ENCODE measurements at places on chromosomes 7 and 10.
A peak's percentile ranks its signal among the peaks of the same experiment; 100 is the strongest.

GRCh38 chr7:28771906-28772622, 186.1 kb downstream of the TRIL start:
- DNase-seq = no peak

DNA sequence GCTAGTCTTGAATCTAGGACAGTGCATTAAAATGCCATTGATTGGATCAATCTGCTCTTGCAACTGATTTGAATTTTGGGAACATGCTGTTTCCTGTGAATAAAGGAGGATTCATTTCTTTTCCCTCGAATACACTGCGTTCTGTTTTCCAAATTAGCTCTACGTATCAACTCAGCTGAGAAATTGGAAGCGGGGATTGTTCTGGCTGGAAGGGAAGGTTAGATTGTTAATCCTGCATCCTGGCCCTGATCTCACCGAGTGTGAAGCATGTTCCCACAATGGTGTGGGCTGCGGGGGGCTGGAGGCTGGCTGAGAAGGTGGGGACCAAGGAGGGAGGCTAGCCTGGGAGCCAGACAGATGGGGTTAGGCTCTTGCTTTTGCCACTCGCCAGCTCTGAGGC, 17.6 kb downstream of the HTRA1 start:
- DNase-seq = no peak

DNA sequence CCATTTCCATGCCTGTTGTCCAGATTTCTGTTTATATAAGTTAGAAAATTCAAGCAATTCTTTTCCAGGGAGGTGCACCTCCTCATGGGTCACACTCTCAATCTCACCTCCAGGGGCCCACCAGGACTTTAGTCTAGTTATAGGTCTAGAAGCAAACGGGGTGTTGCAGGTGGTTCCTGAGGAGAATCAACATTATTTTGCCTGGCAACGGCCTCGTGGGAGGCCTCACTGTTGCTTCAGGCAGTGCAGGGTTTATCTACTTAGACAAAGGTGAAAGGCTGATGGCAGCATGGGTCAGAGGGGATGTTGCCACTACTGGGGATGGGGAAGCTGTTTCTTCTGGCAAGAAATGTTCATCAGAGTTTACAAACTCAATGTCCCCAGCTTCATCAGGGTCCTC, 56.7 kb upstream of the LRRC18 start:
- DNase-seq = no peak

- DNase-seq = no peak
Observed at GRCh38 chr7:102832674-102833073, 80.1 kb upstream of the LRRC17 start.

- DNase-seq = no peak
Observed at GRCh38 chr7:39979406-39980073, 29.5 kb downstream of the CDK13 start.

DNA sequence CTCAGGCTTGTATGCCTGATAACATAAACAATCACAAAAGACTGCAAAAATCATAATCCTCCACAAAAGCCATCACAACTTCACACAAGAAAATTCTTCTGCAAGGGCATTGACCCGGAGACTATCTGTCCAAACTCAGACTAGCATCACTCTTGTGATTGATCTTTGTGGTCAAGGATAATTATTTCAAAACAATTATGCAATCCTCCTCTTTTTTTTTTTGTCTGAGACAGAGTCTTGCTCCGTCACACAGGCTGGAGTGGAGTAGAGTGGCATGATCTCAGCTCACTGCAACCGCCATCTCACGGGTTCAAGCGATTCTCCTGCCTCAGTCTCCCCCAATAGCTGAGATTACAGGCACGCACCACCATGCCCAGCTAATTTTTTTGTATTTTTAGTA, 22.2 kb downstream of the CDNF start:
- no peak for DNase-seq

- DNase-seq = no peak
Observed at GRCh38 chr7:5177060-5177459, 13.0 kb upstream of the WIPI2 start.

- no peak for DNase-seq
Observed at GRCh38 chr10:380313-380940, 245.2 kb downstream of the ZMYND11 start.

DNA sequence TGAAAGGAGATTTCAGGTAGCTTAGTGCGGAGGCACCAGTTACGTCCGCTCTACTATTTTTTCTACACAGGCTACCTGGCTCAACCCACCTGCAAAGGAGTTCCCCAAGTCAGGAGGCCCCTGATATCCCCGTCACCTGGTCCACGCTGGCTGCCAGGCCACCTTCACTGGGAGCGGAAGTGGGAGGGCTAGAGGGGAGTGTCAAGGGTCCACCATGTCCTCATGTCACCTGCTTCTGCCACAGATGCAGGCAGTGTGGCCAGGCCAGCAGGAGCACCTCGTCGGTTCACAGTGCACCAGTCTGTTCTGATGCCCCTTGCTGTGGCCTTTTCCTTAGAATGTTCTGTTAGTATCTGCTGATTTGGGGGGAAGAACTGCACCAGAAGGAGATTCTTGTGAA, 16.9 kb downstream of the NOM1 start:
- DNase-seq = no peak

DNA sequence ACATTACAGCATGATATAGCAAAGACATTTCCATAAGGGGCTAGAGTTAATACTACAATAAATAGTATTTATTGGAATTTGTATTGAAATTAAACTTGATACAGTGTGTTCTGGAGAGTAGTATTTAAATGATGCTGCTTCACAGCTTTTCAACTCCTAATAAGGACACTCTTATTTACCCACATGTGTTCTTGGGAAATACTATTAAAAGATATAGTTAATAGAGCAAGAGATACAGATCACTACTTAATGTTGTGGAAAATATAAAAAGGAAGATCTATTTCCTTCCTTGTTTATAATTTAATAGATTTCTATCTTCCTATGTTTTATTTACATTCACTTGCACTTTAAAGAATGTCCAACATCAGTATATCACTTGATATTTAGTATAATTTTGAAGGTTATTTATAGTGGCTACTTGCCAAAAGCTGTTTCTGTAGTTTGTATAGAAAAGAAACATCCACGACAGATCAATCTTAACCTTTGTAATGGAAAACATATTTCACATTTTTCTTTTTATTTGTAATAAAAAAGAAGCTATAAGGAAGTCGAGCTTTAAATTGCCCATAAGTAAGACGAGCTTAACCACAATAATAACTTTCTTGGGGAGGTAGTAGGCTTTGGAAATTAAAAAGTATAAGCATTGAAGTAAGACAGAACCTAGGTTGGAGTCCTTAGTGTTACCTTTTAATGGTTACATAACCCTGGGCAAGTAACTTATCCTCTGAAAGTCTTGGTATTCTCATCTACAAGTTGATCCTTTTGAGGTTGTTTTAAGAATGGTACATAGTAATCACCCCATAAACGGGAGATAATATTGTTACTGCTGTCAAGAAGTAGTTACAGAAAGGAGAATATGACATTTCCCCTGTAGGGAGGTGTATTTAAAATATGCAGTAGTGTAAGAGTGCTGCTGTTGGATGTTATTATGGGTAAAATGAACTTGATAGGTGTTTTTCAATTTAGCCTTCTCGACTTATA, 32.8 kb downstream of the CPED1 start:
- no peak for DNase-seq

DNA sequence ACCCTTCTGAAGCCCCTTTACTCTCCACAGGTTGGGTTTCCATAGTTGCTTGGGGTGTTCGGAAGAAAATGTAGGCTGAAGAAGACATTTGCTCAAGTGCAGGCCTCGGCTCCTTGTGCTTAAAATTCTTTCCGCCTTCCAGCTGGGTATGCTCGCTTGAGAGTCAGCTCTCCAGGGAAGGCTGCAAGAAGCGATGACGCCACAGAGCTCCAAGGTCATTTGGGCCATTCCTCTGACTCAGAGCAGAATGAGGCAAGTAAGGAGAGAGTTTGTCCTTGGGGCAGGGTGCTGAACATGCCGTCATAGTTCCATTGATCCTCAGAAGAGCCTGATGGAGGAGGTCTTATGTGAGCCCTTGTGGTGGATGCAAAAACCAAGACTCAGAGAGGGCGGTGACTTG, 27.4 kb upstream of the HSPA12A start:
- no peak for DNase-seq

- DNase-seq = no peak
Observed at GRCh38 chr7:53205006-53205405, 169.6 kb downstream of the POM121L12 start.

DNA sequence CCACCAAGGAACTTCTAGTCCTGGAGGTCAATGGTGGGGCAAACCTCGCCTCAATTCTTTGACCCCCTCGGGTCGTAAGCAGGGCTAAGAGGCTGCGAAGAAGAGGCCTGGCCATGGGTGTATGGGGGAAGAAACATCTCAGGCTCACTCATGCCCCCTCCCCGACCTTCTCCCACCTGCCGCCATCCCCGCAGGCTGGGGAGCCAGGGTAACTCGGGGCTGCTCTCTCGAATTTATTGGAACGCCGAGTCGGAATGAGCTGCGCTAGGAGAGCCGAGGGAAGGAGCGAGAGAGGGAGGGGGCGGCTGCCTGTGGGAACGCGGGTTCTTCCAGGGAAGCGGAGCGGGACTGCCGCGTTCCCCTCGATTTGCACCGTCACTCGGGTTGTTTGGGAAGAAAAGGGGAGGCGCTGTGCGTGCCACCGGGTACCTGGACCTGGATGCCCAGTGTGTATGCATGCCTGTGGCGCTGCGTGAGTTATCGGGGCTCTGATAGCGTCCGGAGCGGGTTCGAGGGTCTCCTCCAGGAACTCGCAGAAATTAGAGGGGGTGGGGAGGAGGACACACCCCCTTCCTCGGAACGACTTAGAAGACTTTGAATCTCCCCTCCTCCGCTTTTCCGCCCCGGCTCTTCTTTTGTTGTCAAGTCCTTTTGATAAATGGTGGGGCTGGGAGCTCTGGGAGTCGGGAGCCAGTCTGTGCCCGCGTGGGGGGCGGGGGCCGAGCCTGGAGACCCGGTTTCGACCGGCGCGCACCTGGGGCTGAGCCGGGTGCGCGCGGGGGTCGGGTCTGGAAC, 1.8 kb upstream of the ZNF503 start:
- no peak for DNase-seq

GRCh38 chr7:33869176-33869575, 36.2 kb upstream of the BMPER start:
- no peak for DNase-seq

- no peak for DNase-seq
Observed at GRCh38 chr10:94186722-94187121, 176.0 kb downstream of the NOC3L start.

- DNase-seq = no peak
Observed at GRCh38 chr7:125436220-125436619, 506.6 kb upstream of the POT1 start.

DNA sequence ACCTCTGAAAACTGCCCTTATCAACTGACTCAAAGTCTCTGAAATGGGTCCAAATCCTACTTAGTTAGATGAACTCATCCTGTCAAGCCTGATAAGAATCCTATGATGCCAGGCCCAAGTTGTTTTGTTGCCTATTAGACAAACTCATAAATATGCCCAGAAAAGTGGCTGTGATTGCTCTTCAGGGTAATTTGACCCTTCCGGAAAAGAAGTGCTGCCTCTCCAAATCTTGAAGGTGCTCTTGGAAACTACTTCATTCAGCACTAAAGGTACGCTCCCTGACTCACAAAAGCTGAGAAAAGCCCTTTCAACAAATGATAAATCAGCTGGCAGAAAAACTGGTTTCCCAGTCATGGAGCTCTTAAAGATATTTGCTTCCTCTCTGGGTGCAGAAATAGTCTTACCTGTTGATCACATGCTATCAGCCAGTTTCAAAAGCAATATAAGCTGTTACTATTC, 6.7 kb downstream of the IFIT5 start:
- DNase-seq = no peak

GRCh38 chr10:33237736-33238624, 96.5 kb downstream of the NRP1 start:
- no peak for DNase-seq

GRCh38 chr7:4174451-4174850, 507.6 kb upstream of the FOXK1 start:
- DNase-seq = peak; percentile 30

- DNase-seq = peak; percentile 54
Observed at GRCh38 chr10:52437205-52437646, 123.1 kb downstream of the DKK1 start.

DNA sequence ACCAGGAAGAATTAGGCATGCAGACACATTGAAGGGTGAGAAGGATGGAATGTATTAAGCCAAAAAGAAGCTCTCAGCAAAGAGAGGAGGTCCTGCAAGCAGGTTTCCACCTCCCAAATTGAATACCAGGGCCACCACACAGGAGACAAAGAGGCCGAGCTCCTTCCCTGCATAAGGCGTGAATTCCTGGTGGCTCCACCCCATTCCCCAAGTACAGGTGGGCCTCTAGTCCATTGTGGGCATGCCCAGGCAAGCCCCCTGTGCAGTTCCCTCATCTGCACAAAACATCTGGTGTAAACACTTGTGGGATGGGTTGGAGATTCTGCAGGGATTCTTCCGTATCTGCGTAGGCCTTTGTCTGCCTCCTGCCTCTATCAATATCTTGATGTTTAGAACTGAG, 817.5 kb downstream of the NRG3 start:
- DNase-seq = no peak

- DNase-seq = peak; percentile 13
Observed at GRCh38 chr7:49443515-49443914, 329.9 kb upstream of the VWC2 start.

- no peak for DNase-seq
Observed at GRCh38 chr7:133539016-133539415, 286.1 kb downstream of the EXOC4 start.

DNA sequence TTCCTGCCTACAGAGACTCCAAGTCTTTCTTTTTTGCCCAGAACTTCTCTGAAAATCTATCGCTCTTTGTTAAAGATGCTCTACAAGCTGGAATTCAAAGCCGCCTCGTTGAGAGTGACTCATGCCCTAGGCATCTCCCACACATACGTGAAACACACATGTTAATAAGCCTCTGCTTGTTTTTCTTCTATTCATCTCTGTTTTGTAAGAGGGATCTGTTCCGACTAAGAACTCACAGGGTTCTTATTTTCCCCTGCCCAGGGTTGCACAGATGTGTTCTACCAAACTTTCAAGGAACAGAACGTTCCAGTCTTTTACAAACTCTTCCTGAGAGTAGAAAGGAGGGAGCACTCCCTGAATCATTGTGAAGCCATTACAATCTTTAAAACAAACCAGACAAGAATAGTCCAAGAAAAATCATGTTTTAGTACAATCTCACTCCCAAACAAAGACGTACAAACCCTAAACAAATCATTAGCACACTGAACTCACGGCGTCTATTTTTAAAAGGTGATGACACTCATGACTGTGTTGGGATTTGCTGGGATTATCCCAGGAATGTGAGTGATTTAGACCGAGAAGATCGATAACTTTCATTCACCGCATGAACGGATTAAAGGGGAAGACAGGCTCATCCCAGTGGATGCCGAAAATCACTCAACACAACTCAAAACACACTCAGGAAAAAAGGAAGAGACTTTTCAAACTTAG, 55.3 kb upstream of the INPP5A start:
- DNase-seq = no peak

- no peak for DNase-seq
Observed at GRCh38 chr10:129594811-129595210, 127.8 kb downstream of the MGMT start.

DNA sequence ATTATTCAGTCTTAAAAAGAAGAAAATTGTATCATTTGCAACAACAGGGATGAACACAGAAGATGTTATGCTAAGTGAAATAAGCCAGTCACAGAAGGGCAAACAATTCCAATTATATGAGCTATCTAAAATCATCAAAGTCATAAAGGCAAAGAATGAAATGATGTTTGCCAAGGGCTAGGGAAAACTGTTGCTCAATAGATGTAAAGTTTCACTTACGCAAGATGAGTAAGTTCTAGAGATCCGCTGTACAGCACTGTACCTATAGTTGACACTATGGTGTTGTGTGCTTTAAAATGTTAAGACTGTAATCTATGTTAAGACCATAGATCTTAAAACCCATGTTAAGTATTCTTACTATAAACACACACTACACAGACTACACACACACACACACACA, 904.6 kb upstream of the LRRN3 start:
- DNase-seq = no peak
